A549 treated with ZK216348 at 1 μM for 4 hours (cell line): ENCODE measurements at places on chromosomes 1 and 21. TPM values are rescaled to one million over a fixed set of nuclear protein-coding genes. Genes with fewer than 3 reads are reported as not detected.

The IL10 gene
- total RNA-seq = not detected in 5 replicates

The HP1BP3 gene
- total RNA-seq = 104 to 163 TPM (median 119 TPM) in 5 replicates

The FCRL5 gene
- not detected in 5 replicates for total RNA-seq

The MTARC1 gene
- 8.2 to 12.0 TPM (median 9.9 TPM) in 5 replicates for total RNA-seq

The TRIM45 gene
- total RNA-seq = 0.66 to 1.8 TPM (median 1.6 TPM) in 5 replicates

The VPS45 gene
- total RNA-seq = 14.6 to 17.0 TPM (median 16.4 TPM) in 5 replicates

The PLA2G2A gene
- not detected in 5 replicates for total RNA-seq

The IL6R gene
- total RNA-seq = 19.1 to 25.8 TPM (median 25.0 TPM) in 5 replicates

The CNR2 gene
- not detected in 5 replicates for total RNA-seq

The LRRC38 gene
- 0.11 TPM in 1 of 5 replicates, not detected in the others for total RNA-seq

The RGS4 gene
- total RNA-seq = 0.21 to 0.31 TPM in 2 of 5 replicates, not detected in the others

The DNAI4 gene
- total RNA-seq = 0.37 to 1.4 TPM (median 0.47 TPM) in 5 replicates

The PLA2G2D gene
- total RNA-seq = not detected in 5 replicates
